ENCODE measurements at places on chromosomes 7 and 10.

DNA sequence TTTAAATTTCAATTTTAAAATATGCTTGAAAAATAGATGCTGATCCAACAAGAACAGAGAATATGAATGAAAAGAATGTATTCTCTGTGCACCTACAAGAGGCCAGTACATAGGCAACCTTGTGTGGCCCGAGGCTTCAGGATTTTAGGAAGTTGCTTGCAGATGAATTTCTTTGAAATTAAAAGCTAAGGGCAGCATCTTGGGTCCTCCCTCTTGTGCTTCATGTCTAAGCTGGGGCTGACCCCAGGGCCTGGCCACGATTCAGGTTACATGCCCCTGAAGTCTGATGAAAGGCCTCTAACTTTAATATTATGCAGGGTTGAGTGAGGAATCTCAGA, 138.9 kb downstream of the BMPER start:
- DNase-seq = no peak

- no peak for DNase-seq
These were observed 4.8 kb upstream of the HYCC1 start for GRCh38 chr7:23018750-23019149.

DNA sequence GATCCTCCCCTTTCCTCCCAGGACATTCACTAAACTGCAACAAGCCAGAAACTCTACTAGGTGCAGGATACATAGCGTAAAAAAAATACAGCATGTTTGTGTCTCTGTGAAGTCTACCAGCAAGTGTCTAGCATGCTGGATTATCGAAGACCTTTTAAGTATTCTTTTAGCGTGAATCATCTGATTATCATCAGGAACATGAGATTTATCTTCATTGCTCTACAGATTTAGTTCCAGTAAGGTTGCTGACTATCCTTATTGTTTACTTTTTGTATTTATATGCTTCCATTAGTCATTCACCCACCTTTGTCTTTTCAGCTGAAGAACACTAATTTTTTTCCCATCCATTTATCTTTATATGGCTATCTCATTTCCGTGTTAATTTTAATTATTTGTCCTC, 62.8 kb downstream of the PDZD8 start:
- no peak for DNase-seq

GRCh38 chr7:108055611-108056021, 52.7 kb upstream of the LAMB1 start:
- DNase-seq = no peak

- DNase-seq = no peak
These were observed 1.3 kb upstream of the TNRC18 start for GRCh38 chr7:5424749-5425506.
